ENCODE measurements at places on chromosomes 4 and X.
A peak's percentile ranks its signal among the peaks of the same experiment; 100 is the strongest.

- DNase-seq: no peak
Measured at GRCh38 chr4:88442689-88443191, 14.2 kb upstream of the HERC5 start.

GRCh38 chr4:114025176-114025777 is 45.8 kb upstream of the ARSJ start:
- no peak for DNase-seq

DNA sequence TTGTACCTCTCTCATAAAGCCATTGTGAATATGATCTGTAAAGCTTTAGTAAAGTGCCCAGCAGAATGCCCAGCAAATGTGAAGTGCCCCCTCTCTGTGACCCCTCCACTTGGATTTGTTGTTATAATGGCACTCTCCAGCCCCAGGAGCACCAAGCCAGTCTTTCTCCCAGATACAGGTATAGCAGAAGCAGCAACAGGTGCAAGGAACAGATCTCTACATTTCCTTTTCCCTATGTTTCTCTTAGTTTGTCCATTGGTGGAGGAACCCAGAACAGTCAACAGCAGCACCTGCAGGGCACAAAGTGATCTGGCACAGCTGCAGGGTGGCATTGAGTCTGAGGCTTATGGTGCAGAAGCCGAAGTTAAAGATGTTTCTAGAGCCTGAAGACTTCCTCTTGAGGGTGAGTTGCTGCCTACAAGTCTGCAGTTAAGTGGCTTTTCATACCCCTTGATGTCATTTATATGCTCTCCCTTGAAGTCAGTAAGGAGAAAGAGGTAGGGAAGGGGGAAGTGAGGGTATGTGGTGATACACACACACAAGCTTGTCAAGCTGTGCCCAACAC is 16.1 kb upstream of the CXCL3 start:
- DNase-seq: no peak

GRCh38 chr4:81758574-81759264 is 287.0 kb upstream of the RASGEF1B start:
- DNase-seq: no peak

- no peak for DNase-seq
Measured at GRCh38 chrX:28188526-28188925, 207.3 kb upstream of the DCAF8L1 start.

DNA sequence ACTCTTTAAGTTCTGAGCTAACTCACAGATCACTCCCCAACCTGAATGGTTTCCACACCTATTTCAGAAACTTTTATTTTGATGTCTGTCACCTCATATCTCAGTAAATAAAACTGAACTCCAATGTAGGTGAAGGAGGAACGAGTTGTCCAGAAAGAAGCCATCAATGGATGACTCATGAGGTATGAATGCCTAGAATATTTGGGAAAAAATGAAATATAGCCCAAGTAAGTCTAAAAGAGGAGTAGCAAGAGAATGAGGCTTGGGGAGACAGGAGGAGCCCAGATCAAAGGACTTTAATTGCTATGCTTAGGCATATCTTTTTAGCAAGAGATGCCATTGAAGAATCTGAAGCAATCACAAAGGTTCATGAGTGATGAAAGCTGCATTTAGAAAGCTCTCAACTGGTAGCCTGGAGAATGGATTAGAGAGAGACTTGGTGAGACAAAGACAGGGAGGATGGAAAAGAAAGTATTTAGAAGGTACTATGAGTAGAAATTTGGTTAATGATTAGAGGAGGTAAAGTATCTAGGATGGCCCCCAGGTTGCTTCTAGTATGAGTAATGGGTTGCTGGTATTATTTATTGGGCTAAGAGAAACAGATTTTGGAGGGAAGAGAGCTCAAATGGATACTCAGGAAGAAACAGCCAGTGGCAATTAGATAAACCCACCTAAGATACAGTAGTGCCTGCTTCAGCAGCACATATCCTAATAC is 39.4 kb downstream of the NOCT start:
- no peak for DNase-seq

DNA sequence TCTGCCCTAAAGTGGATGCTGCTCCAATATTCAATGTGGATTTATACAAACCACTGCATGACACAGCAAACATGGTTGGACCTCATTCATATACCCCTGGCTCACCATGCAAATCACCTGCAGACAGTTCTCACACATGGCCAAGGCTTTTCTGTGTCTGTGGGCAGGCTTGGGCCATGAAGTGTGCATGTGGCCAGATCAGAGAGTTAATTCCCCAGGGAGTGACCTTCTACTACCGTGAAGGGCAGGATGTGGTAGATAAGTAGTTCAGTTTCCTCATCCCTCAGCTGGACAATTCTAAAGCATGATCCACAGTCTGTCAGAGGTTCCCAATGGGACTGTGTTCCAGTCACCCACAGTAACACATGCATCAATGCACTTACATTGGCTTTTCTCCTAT is 24.6 kb upstream of the BCLAF3 start:
- DNase-seq: no peak

DNA sequence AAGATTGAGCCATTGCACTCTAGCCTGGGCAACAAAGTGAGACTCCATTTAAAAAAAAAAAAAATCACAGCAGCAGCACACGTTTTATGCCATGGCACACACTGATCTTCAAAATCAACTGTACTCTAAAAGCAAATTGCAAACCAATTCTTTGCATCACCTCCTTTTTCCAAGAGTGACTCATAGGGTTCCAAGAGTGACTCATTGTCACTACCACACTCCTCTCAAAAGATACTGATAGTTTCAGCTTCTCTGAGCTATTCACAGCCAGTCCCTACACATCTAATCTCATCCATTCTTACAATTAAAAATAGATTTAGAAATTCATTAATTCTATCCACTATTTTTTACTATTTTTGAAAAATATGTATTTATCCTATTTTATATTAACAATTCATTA is 1494.9 kb upstream of the AGA start:
- DNase-seq: no peak

DNA sequence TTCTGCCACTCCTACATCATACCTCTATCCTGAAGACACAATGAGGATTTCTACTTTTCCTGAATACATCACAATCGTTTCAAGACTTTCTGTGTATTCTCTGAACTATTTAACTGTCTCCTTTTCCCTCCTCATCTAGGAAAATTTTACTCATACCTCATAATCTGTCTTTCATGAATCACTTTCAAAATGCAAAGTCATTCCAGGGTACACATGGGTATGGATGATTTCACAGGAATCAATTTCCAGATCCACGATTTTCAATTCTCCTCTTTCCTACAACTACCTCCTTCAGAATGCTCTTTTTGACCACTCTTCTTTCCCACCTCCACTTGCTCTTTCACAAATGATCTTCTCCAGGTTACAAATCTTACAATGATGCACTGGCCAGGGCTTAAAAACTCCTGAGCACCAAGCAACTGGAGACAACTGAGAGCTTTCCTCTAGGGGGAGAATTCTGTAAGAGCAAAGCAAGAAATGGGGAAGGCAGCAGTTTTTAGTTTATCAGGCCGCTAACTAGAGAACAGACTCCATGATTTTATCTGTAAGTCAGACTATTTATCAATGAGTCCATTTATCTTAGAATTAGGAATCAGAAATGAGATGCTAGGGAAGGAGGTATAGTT is 116.4 kb downstream of the PPP3CA start:
- DNase-seq: no peak

DNA sequence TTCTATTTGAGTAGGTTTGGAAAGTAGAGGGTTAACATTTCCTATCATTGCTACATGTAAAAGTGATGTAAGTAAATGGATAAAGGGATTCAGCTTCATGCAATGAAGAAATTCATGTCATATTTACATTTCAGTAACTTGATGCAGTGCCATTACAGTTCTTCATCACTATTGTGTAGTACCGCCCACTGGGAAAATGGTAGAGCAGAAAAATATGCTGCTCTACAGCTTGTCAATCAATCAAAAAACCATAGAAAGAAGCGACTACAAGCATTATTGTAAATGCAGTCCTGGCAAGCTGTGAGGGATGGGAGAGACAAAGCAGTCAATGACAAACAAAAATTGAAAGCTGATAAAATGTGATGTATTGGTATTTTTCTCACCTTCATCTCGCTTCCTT is 1597.9 kb downstream of the RPA4 start:
- DNase-seq: no peak

DNA sequence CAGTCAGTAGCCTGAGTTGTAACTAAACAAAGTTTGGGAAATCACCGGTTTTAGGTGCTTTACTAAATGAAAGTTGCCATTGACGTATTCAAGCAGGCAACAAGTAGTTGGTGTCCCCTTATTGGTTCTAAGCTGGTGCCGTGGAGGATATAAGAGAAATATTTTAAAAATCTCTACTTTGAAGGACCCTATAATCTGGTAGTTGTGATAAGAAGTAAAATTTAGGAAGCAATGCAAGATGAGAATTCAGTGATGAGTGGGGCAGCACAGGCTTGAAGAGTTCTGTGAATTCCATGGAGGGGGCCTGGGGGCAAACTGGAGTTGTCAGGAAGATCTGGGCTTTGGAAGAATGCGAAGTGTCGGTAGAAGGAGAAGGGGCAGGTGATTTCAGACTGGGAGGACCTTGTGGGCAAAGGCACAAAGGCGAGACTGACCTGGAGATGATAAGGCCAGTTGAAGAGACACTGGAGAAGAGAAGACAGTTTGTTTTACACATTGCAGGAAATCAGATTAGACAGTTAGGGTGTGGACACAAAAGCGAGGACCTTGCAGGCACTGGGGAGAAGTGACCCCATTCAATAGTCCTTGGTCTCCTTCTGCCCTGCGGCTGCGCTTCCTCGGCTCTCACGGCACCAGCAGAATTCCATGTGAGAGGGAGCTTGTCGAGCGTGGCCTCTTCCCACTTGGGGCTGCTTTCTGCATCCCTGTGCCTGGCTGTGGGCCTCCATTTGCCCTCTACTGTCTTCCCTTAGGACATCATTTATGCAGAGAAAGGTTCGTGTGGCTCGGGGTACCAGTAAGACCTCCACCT is 1.3 kb downstream of the RHOH start:
- DNase-seq: no peak

- DNase-seq: no peak
Measured at GRCh38 chr4:14180166-14180565, 552.6 kb upstream of the BOD1L1 start.

GRCh38 chr4:120736312-120736711 is 186.2 kb downstream of the PRDM5 start:
- DNase-seq: no peak

DNA sequence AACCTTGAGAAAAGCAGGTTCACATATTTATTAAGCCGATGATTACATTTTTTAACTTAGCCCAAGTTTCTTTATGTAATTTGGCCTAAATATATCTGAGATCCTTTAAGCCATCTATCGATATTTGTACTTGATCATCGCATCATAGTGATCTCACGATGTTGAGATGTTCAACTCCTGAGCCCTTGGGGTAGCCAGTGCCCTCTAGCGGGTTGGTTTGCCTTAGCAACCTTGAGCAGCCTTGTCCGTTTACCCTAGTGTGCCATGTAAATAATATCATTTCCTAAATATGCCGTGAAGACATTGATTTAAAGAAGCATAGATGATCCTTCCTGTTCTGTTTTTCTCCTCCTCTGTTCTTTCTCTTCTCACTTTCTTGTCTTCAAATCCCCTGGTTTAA is 432.2 kb downstream of the RPA4 start:
- DNase-seq: no peak

- no peak for DNase-seq
Measured at GRCh38 chr4:2442175-2442993, 23.6 kb downstream of the CFAP99 start.

DNA sequence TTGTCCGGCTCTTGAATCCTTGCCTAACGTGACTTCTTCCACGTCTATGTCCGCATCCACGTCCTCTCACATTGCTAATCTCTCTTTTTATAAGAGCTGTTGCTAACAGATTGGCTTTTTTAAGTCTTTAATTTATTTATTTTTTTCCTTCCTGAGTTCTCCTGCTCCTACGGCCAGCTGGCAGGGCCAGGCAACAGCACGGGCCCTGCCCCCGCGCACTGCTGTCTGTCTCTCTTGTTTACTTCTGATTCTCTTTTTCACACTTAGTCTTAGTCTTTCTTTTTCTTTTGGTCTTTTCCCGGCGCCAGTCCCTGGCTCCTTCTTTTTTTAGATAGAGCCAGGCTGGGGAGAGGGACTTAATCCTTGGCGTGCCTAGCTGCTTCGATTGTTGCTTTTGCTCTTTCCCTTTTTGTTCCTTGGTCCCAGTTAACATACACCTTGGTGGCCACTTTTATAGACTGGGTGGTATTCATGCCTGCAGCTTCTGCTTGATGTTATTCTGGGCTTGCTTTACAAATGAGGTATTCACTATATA is 53.2 kb upstream of the RBMX start:
- no peak for DNase-seq

GRCh38 chrX:126658447-126658846 is 105.8 kb upstream of the DCAF12L1 start:
- no peak for DNase-seq

GRCh38 chr4:159495515-159496236 is 392.8 kb downstream of the RAPGEF2 start:
- DNase-seq: no peak

DNA sequence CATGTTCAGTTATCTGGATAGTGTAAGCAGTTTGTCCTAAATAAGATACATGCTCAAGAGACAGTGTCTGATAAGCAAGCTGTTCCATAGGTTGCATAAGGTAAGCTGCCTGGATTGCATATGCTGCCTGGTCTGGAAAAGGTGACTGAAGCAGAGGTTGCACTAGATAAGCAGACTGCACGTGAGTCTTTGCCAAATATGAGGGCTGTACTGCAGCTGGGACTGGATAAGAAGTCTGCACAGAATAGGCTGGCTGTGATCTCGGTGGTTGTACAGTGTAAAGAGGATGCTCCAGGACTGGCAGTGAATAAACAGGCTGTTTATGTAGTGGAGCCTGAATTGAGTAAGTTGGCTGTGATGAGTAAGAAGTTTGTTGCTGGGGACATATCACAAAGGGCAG is 68.9 kb downstream of the WNK3 start:
- no peak for DNase-seq

GRCh38 chr4:14083150-14083549 is 455.6 kb upstream of the BOD1L1 start:
- no peak for DNase-seq

- no peak for DNase-seq
Measured at GRCh38 chr4:86354390-86354789, 5.5 kb downstream of the MAPK10 start.

- DNase-seq: peak; percentile 78
Measured at GRCh38 chr4:103306870-103307375, 108.8 kb upstream of the CENPE start.

DNA sequence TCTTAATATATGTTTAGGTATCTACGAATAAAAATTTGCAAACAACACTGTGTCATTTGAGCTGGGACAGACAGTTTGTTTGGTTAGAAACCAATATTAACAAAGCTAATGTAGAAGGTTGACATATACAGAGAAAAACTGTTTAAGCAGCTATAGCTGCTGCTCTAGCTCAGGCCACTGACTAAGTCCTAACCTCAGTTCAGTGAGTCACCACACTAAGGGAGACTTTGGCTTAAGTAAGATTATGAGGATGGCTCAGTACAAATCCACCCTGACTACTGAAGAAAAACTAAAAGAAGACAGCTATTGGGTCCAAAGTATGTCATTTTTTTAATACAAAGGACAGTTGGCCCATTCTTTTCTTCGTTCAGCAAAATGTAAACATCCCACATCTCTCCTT is 717.3 kb upstream of the ACTRT1 start:
- no peak for DNase-seq

GRCh38 chr4:175953960-175954521 is 111.6 kb upstream of the WDR17 start:
- DNase-seq: no peak

Data from hippocampal formation (tissue), 2 donors.